ENCODE measurements at places on chromosomes 16 and 17.

- DNase-seq = no peak
These were observed 10.7 kb upstream of the KCNJ2 start for GRCh38 chr17:70158591-70158990.

DNA sequence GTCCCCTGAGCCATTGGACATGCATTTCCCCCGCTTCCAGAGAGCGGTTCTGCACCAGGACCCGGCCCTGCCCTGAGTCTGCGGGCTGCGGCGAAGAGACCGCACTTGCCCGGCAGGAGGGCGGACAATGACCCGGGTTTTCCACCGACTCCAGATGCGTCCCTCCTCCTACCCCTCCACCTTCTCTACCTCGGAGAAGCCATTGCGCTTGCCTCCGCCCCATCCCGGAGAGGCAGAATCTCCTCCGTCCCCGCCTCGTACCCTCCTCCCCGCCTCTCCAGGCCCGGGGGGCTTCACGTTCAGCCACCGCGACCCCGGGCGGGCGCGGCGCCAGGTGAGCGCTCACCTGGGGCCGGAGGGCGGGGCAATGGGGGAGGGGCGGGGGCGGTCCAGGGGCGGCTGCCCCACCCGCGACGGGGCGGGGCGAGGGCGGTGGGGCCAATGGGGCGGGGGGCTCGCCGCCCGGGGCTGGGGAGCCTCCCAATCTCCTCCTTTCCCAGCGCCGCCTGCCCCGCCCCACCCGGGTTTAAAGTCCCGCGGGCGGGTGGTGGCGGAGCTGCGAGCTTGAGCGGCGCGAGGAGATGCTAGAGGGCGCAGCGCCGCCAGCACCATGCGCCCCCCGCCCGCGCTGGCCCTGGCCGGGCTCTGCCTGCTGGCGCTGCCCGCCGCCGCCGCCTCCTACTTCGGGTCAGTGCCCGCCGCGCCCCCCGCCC is at the start of gene WNT9B:
Gene WNT9B (plus strand): TSS at position 555 of the 713 bp plus-strand sequence. CDS start 56 bp downstream, at position 611.
- no peak for DNase-seq

DNA sequence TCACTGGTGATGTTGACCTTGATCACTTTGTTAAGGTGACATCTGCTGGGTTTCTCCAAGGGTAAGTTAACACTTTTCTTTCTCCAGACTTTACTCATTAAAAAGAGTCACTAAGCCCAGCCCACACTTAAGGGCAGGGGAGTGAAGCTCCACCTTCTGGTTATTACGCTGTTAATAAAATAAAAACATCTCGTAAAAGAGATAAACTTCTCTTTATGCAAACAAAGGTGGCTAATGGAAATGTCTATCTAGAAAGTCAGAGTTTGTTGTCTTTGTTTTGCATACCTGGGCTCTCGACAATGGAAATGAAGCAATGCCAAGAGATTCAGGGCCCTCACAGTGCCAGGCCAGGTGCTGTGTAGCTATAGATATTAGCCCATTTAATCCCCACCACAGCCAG is 134.4 kb downstream of the ZFHX3 start:
- DNase-seq = no peak

- no peak for DNase-seq
These were observed 23.4 kb downstream of the GJD3 start for GRCh38 chr17:40340880-40341807.

GRCh38 chr17:57365420-57365819 is 109.1 kb downstream of the MSI2 start:
- no peak for DNase-seq

DNA sequence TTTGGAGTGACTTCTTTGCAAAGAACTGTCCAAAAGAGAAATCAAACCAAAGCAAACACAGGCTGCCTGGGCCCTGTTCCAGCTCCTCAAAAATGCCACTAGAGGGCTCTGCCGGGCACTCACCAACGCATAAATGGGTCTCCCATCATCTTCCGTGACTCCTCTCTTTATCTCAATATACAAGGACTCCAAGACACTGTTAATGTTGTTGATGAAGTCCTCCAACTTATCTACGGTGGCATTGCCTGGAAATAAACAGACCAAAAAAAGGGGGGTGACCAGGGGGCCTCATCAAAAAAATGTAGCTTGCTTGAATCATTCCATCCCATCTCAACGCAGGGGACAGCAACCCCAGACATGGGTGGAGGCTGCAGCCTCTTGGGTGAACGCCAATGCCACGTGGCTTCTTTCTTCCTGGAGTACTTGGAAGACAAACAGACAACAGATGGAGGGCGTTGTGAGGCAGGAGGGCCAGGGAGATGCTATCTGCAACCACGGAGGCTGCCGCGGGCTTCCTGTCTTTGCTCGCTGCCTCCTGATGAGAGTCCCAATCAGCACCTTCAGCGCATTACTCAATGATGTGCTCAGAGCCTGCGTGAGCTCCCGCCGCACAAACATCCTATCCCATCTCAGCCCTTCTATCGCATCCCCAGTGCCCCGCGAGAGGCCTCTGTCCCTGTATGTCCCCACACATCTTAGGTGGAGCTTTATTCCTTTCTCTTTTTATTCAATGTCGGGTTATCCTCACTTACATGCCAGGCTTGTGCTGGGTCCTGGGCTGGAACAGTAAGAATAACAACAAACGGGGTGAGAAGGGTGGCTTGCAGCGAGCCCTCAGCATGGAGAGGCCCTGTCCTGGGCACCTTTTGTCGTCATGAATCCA is 32.0 kb downstream of the KDM8 start:
- DNase-seq = no peak

GRCh38 chr17:17325228-17325627 is 22.1 kb downstream of the NT5M start:
- no peak for DNase-seq

- DNase-seq = no peak
These were observed 37.4 kb downstream of the AXIN2 start for GRCh38 chr17:65523853-65524664.

DNA sequence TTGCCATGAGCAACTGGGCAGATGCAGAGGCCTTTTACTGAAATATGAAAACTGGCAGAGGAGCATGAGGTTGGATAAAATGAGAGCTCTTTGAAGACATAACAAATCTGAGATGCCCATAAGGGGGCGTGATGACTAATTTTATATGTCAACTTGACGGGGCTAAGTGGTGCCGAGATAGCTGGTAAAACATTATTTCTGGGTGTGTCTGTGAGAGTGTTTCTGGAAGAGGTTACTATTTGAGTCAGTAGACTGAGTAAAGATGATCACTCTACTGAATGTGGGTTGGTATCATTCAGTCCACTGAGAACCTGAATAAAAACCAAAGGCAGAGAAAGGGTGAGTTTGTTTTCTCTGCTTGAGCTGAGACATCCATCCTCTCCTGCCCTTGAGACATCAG is 454.2 kb downstream of the NPIPA7 start:
- no peak for DNase-seq

DNA sequence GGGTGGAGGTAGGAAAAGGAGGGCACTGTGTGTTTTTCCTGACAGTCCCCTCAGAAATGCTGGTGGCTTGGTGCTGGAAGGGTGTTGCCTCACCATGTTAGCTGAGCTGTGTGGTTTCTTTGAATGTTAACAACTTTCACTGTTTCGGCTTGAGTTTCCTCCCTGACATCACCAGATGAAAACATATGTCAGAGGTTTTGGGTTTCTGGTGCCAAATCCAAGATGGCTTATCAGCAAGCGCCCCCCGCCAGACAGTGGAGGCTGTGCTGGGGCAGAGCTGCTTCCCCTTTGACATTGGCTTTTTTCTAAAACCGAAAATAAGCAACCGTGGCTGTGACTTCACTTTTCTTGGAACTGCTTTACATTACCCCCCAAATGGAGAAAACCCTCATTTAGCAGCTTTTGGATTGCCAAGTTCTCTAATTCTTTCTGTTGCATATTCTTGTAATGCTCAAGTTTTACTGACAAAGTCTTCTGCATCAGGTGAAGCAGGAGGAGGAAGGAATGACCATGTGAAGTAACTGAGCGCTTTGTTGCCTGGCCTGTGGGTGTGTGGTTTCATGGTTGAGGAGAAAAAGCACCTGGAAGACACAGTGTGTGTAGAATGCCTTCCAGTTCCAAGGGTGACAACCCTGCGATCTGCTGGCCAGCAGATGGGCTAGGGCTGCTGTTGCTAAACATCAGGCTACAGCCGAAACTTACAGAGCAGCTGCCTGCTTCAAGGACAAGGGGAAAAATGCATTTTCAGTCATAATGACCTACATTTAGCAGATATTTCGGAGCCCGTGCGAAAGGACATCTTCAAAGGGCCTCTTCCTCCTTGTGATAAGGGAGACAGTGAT is 9.7 kb downstream of the RMI2 start:
- no peak for DNase-seq

- DNase-seq = no peak
These were observed 221.4 kb downstream of the KATNIP start for GRCh38 chr16:27771201-27771910.

- DNase-seq = no peak
These were observed 37.6 kb downstream of the NME2 start for GRCh38 chr17:51203838-51204237.

DNA sequence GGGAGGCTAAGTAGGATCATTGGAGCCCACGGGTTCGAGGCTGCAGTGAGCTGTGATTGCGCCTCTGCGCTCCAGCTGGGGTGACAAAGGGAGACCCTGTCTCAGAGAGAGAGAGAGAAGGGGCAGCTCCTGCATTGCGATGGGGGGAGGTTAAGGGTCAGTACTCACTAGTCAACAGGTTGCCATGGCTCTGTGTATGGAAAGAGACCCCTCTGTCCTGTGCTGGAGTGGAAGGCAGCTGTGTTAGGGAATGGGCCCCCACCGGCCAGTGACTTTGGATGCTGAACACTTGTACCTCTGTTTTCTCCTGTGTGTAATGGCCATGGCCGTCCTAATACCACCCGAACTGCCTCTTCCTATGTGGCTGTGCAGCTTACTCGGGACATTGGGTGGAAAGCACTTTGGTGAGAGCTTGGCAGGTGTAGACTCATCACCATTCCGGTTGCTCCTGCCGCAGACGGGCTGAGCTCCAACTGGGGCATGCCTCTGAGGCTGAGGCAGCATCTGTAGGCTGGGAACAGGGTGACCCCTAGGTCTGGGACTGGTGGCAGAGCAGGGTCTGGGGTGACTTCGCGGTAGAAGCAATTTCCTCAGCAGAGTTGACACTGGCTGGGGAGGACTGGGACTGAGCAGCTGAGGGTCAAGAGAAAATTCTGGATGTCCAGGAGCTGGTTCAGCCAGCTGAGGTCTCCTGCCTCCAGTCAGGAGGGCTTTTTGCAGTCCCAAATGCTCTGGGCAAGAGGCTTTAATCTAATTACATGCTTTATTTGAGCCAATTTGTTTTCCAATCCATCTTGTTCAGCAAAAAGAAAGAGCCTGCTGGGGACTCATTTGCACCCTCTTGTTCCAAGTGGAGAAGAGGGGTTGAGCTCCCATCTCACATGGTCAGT is 184.5 kb downstream of the NTN1 start:
- DNase-seq = no peak

GRCh38 chr17:30300818-30301217 is 9.1 kb upstream of the BLMH start:
- DNase-seq = no peak

GRCh38 chr17:81400996-81401722 is 5.9 kb downstream of the BAHCC1 start:
- no peak for DNase-seq

GRCh38 chr17:31789707-31790505 is 69.1 kb downstream of the COPRS start:
- no peak for DNase-seq

DNA sequence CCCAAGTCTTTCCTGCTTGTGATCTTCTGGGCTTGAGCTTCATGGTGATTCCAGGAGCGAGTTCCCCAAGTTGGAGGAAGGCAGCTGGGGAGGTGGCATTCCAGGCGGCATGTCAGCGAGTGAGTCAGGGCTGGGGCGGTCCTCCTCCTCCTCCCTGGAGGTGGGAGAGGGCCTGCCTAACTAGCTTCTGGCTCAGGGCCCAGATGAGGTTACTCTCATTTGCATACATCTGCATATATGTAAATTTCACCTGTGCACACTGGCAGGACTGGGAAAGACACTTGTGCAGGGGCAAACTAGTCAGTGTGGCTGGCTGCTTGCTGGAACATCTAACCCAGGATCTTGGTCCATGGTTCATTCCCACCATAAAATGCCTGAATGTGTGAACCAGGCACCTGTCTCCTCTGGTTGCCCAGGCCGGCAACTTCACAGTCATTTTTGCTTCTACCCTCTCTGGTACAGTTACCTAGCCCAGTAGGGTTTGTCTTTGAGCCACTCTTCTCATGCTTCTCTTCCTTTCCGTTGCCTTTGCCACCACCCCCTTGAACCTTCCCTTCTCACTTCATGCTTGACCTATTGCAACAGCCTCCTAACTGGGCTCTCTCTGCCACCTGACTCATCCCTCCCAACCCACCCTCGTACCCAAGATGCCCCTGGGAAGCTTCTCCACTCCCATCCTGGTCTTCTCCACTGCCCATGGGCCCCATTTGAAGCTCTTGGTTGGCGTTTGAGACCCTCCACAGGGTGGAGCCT is 9.6 kb upstream of the DLX4 start:
- DNase-seq = no peak

DNA sequence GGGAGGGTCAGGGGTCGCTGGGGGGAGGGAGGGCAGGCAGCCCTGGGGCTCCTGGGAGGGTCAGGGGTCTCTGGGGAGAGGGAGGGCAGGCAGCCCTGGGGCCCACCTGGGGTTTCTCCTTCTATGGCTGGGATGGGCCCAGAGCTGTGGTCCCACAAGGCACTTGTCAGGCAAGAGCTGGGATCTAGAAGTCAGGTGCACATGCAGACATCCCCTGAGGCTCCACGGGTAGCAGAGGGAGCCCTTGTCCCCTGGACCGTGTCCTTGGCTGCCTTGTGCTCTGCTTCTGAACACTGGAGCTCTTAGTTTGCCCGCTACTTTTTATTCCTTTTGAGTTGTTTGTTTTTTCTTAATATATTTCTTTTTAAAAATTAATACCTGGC is 1.8 kb downstream of the TUBB3 start:
- no peak for DNase-seq

GRCh38 chr17:18910881-18911280 is 41.1 kb upstream of the SLC5A10 start:
- no peak for DNase-seq

DNA sequence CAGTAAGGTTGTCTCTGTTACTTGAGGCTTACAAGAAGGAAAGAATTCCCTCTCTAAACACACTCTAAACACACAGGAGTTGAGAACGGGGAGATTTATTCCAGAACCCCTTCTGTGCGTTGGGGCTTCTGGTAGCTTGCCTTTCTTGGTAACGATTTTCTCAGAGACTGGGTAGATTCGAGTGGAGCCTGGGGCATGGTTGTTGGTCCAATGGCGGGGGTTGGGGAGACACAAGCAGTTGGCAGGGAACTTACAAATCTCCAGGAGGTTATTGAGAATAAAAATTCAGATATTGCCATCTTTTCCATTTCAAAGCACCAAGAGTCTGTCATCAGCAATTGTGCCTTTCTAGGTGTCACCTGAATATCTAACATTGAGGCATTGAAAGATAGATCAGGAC is 251.7 kb downstream of the CDH13 start:
- DNase-seq = no peak
